ENCODE measurements at places on chromosomes 2 and 18. TPM values are rescaled to one million over a fixed set of nuclear protein-coding genes. Genes with fewer than 3 reads are reported as not detected.

Gene STAT4
- total RNA-seq = 0.70 TPM

Gene LYG1
- total RNA-seq = not detected

Gene GNLY
- 1.7 TPM for total RNA-seq

Gene NCKAP1
- 128 TPM for total RNA-seq

Gene THADA
- total RNA-seq = 14.2 TPM

Gene HOXD3
- 0.38 TPM for total RNA-seq

Gene FAHD2B
- 31.8 TPM for total RNA-seq

Gene ALLC
- total RNA-seq = not detected

Gene CERKL
- not detected for total RNA-seq
